ENCODE measurements at places on chromosomes 1 and 21.

- DNase-seq: no peak
These were observed 225.3 kb upstream of the KAZN start for GRCh38 chr1:14373081-14373758.

GRCh38 chr1:19477284-19478249, 7.8 kb downstream of the CAPZB start:
- no peak for DNase-seq

- DNase-seq: no peak
These were observed 21.9 kb downstream of the MT1HL1 start for GRCh38 chr1:236982380-236982779.

GRCh38 chr1:200174525-200175295, 147.2 kb downstream of the NR5A2 start:
- no peak for DNase-seq

DNA sequence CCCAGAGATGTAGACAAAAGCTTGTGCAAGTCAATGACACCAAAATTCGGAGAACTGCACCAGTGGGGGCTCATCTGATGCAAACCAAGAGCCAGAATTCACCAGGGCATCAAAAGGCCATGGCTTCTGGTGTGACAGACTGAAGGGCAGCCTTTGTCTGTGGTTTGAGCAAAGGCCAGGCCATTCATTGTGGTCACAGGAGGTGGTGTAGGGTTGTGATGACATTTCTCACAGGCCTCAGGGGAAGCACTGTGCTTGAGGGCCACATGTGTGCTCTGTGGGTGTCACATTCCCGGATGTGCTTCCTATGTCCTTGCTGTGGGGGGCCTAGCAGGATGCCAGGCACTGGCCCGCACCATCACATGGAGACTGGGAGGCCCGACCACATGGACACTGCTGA, 22.5 kb upstream of the KCNE1 start:
- DNase-seq: no peak

DNA sequence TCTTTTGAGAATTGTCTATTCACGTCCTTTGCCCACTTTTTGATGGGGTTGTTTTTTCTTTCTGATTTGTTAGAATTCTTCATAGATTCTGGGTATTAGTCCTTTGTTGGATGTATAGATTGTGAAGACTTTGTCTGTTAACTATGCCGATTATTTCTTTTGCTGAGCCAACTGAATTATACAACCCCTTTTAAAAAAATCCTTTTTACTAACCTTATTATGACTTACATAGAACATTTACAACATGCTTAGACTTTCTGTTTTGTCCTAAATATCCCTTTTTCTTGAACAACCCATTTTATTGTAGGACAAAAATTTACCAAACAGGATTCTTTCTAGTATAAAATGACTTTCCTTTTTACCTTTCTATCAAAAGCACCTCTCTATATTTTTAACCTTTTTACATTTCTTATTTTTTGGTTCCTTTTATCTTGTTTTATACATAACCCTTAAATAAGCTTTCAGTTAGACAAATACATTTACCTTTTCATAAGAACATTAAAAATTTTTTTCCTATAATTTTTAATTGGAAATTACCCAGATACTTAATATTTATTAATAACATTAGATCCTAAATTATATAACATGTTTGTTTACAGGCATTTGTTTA, 70.4 kb upstream of the TTLL7 start:
- DNase-seq: no peak

GRCh38 chr1:154115180-154115579, 39.7 kb downstream of the NUP210L start:
- DNase-seq: peak; percentile 56

DNA sequence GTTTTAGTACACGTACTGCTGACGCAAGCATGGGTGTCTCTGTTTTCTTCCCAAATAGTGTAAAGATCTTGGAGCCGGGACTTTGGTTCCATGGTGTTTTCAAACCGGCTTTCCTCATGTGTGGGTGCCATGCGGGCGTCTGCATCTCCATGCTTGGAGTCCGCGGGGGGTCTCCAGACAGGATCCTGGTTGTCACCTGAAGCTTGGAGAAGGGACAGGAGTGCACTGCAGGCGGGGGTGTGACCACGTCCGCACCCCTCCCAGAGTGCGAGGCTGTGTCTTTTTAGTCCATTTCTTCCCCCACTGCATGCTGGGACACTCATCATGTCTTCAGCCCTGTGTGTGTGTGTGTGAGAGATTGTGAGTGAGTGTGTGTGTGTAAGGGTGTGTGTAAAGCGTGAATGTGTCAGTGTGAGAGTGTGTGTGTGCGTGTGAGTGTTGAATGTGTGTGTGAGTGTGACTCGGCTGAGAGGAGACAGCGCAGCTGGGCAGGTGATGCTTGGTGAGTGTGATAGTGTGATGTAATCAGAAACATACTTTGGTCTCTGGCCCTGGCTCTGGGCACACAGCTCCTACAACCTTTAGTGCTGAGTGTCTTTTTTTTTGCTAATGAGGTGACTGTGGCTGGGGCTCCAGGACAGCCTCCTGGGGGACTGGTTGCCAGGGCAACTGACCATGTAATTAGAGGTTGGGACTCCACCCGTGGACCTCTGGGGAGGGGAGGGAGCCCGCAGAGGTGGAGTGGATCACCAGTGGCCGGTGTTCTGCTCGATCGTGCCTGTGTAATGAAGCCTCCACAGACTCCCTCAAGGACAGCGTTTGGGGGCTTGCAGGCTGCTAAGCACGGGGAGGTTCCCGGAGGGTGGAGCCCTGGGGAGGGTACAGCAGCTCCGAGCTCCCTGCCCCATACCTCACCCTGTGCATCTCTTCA, 55.1 kb downstream of the AGPAT3 start:
- no peak for DNase-seq

DNA sequence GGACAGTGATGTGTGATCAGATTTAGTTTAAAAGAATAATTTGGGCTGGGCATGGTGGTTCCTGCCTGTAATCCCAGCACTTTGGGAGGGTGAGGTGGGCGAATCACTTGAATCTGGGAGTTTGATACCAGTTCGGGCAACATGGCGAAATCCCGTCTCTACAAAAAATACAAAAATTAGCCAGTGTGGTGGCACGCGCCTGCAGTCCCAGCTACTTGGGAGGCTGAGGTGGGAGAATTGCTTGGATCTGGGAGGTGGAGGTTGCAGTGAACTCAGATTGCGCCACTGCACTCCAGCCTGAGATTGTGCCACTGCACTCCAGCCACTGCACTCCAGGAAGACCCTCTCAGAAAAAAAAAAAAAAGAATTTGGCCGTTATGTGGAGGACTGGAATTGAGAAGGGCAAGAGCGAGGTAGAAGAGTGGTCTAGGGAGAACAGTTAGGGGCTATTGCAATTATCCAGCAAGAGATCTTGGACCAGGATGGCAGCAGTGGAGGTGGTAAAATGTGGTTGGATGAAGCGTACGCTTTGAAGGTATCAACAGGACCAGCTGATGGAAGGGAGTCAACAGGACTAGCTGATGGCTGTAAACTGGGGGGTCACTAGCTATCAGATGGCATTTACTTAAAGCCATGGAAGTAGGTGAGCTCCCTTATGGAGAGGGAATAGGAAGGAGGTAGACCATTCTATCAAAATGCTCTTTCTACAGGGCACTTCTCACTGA, 9.6 kb downstream of the BTBD19 start:
- DNase-seq: no peak

DNA sequence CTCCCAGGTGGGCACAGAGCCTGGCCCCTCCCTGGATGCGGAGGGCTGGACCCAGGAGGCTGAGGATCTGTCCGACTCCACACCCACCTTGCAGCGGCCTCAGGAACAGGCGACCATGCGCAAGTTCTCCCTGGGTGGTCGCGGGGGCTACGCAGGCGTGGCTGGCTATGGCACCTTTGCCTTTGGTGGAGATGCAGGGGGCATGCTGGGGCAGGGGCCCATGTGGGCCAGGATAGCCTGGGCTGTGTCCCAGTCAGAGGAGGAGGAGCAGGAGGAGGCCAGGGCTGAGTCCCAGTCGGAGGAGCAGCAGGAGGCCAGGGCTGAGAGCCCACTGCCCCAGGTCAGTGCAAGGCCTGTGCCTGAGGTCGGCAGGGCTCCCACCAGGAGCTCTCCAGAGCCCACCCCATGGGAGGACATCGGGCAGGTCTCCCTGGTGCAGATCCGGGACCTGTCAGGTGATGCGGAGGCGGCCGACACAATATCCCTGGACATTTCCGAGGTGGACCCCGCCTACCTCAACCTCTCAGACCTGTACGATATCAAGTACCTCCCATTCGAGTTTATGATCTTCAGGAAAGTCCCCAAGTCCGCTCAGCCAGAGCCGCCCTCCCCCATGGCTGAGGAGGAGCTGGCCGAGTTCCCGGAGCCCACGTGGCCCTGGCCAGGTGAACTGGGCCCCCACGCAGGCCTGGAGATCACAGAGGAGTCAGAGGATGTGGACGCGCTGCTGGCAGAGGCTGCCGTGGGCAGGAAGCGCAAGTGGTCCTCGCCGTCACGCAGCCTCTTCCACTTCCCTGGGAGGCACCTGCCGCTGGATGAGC, 34.2 kb downstream of the TRIM11 start:
- no peak for DNase-seq

DNA sequence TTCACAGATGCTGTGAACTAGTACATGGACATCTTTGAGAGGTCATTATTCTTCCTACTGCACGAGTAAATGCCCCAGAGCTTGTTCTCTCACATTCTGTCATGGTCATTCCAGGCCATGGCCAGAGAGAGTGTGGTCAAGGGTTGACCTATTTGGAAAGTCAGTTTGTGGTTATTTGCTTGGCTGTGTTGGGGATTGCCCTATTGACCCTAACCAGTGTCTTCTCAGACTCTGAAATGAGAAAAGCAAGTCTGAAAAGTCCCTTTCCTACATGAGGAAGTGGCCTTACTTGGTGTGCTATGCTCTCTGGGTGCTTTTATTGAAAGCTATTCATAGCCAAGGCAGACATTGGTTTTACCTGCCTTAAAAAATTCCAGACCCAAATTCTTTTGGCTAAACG, 26.6 kb downstream of the CLIC6 start:
- DNase-seq: no peak

- no peak for DNase-seq
These were observed 4.1 kb upstream of the RBP7 start for GRCh38 chr1:9992910-9993309.

GRCh38 chr1:236140705-236141446, 1.5 kb upstream of the GPR137B start:
- DNase-seq: no peak

DNA sequence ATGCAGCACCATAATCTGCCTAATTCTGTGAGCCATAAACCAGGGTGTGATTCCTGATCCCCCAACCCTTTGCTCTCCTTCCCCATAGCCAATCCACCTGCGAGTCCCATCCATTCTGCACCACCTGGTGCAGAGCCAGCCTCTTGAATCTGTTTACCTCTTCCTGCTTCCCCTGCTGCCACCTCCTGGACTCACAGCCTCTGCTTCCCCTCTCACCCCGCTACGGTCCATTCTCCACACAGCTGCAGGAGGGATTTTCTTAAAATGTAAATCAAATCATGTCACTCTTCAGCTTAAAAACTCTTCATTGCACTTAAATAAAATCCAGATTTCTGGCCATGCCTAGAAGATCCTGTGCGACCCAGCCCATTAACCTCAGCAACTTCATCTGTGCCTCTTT, 186.7 kb downstream of the FOXD2 start:
- peak; percentile 40 for DNase-seq

GRCh38 chr1:192442736-192443135, 125.9 kb downstream of the RGS21 start:
- no peak for DNase-seq

DNA sequence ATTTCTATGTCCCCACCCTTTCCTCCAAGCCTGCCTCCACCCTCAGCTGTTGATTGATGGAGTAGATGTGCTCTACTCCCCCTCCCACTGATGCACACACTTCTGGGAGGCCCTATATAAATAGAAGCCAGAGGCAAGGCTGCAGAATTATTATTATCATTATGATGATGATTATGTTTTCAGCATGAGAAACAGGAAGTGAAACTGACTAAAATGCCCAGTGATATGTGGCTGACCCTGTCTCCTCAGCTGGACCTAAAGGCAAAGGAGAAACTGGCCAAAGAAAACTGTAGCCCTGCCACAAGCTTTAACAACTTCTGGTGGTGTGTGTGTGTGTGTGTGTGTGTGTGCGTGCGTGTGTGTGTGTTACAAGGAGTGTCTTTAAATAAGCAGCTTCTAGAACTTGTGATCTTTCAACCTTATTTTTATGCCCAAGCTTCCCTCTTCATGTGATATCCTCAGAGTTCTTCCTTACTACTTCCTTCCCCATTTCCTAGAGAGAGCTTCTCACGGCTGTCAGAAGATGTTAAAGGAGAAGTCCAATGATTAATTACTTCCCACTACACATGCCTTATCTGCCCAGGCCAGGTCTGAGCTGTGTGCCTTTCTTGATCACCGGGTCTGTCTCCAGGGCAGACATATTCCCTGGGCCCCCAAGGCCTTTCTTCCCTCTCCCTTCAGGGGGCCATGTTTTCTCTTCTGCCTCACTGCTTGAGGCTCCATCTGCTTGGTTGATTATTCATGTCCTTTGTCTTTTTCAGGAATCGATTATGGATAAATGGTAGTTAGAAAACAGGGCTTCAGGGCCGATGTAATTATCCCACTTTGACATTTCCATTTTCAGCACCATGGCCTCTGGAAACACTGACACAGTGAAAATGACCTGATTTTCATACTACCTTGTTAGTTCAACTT, 11.6 kb upstream of the MAPKAPK2 start:
- DNase-seq: no peak

GRCh38 chr21:15051644-15052458, 12.9 kb downstream of the NRIP1 start:
- peak; percentile 14 for DNase-seq

GRCh38 chr1:221172841-221173240, 293.6 kb downstream of the HLX start:
- no peak for DNase-seq

- DNase-seq: no peak
These were observed 41.3 kb downstream of the PIK3C2B start for GRCh38 chr1:204453141-204453772.

DNA sequence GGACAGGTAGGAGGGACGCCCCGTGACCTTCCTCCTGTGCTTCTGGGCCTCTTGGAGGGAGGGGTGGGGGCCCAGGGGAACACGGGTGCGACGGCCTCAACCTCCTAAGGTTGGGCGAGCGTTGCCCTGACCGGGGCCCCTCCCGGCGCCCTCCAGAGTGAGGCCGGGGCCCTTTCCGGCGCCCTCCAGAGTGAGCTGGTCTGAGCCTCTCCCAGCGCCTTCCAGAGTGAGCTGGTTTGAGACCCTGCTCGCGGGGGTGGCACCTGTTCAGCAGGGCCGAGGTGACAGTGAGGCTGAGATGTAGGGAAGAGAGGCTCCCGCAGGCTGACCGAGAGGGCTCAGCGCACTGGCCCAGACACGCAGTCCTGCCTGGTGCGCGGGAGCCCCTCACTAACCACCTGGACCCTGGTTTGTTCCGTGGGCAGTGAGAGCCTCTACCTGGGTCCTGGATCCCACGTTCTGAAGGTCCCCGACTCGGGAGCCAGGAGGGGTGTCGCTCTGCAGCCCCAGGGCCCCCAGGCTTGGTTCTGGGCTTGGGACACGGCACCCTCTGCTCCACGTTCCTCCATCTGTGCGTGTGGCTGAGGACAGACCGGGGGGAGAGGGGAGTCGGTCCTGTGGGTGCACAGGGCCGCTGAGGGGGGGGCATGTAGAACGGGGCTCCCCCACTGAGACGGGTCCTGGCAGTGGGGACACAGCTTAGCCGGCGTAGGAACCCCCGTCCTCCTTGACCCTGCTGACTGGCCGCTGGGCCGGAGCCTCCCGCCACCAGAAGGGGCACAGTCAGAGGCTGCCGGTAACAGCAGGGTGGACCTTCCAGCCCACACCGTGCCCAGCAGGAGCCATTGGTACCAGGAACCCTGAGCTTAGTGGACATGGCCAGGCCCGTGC, 1.4 kb downstream of the COL6A1 start:
- no peak for DNase-seq

Measured in NCI-H774 (cell line).